ENCODE measurements at places on chromosomes 1 and 21.

- no peak for DNase-seq
These were observed 70.0 kb downstream of the FAAP20 start for GRCh38 chr1:2124446-2125198.

- DNase-seq = peak; percentile 59
These were observed 81.4 kb upstream of the WLS start for GRCh38 chr1:68313735-68314134.

- no peak for DNase-seq
These were observed 44.6 kb upstream of the MYBPHL start for GRCh38 chr1:109351457-109351856.

DNA sequence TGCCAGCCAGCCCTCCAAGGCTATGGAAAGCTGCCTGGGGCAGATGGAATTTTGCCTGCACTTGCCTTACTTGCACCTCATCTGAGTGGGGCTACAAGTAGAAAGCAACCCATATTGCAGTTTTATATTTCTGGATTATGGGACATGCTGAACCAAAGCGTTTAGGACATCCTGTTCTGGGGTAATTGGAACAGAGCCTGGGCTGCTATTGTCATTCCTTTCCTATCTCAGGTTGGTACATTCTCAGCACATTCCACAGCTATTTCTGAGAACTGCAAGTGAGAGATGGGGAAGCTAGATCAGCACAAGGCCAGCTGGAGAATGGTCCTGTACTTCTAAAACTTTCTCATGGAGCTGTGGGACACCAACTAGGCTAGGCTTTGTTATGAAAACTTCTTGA, 713.8 kb downstream of the KCNT2 start:
- DNase-seq = no peak

GRCh38 chr21:46424621-46425020, 34.1 kb upstream of the DIP2A start:
- DNase-seq = no peak

- no peak for DNase-seq
These were observed 307.3 kb downstream of the BRINP3 start for GRCh38 chr1:190170321-190170720.

DNA sequence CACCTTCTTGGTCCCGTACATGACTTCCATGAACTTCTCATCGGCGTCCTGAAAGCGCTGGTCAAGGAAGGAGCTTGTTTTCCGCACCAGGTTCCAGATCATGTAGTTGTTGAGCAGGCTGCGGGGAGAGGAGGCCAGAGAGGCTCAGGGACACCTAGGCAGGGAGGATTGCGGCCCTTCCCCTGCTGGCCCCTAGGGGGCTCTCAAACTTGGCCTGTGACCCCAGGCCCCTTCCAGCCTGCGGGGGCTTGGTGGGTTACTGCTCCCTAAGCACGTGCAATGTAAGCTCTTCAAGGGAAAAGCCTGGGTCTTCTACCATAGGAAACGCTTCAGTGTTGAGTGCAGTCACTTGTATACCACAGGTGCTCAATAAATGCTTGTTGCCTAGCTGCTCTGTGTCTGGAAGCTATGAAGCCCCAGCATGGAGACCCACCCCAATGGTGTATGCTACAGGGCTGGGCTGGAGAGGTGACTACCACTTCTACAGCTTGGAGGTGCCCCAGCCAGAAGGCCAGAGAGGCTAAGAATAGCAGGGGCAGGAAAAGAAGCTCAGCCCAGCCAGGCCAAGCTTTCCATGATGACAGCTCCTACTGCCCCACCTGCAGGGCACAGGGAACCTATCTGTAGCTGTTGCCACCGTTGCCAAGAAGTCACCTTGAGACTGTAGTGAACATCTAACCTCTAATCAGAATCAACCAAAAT, 45.1 kb downstream of the ECE1 start:
- DNase-seq = no peak

GRCh38 chr1:18974005-18974404, 17.5 kb upstream of the IFFO2 start:
- DNase-seq = no peak

- no peak for DNase-seq
These were observed 163.2 kb downstream of the LRRC40 start for GRCh38 chr1:70042090-70042731.

GRCh38 chr1:42891465-42892138, 45.2 kb downstream of the ZNF691 start:
- DNase-seq = no peak

DNA sequence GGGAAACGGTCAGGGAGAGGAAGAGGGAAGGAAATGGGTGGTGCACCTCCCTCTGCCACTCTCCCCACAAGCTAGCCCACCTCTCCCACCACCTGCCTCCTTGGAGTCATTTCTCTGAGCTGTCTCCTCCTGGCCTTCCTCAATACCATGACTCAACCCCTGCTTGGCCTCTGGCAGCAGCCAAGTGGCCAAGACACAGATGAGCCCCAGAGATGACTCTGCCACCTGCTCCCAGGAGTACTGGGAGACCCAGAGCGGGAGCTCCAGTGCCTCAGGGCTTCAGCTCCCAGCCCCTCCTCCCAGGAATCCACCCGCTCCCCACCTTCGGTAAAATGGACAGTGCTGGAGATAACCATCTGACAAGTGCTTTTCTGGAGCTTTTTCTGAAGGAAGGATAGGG, 2.6 kb downstream of the S100A16 start:
- no peak for DNase-seq

GRCh38 chr1:31733389-31734219, 29.8 kb upstream of the COL16A1 start:
- no peak for DNase-seq

- DNase-seq = no peak
These were observed 11.6 kb upstream of the CD247 start for GRCh38 chr1:167529829-167530474.

DNA sequence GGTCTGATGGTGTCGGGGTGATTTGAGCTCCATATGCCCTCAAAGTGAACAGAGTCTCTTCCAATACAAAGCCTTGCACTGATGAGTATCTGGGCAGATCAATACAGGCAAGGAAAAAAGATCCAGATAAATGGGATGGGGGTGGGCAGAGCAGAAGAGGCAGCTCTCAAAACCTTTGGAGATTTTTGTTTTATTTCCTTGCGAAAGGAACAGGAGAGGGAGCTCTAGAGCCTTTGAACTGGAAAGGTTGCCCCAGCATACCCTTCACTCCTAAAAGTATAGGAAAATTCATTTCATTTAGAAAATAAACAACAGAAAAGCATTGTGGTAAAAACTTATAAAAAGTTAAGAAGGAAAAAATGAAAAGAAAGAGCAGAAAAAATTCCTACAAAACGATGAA, 31.4 kb upstream of the OLIG2 start:
- DNase-seq = no peak

- DNase-seq = no peak
These were observed 52.8 kb downstream of the EDN2 start for GRCh38 chr1:41431490-41432350.

- DNase-seq = no peak
These were observed 25.2 kb downstream of the RCAN1 start for GRCh38 chr21:34589511-34590282.

DNA sequence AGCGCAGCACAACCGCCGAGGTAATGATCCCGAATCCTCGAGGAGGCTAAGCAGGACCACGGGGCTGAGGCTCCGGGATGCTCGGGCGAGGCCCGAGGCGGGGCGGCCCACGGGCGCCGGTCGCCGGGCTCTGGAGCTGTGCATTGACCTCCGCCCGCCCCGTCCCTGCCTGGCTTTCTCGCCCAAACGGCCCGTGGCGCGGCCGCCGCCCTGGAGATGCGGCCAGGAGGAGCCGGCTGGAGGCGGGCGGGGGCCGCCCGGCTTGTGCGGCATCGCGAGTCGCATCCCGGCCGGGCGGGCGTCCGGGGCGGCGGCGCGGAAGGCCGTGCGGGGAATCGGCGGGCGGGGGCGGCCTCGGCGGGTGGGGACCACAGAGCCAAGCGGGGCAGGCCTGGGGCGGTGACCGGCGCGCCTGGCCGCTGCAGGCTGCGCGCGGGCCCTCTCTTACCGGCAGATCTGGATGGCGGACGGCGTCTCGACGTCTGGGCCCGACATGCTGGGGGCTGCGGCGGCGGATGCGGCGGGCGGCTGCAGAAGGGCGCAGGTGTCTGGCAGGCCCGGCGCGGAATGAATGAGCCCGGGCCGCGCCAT, 663 bp downstream of the ACOT7 start:
- DNase-seq = no peak

GRCh38 chr1:226664413-226665101, 74.5 kb downstream of the ITPKB start:
- DNase-seq = no peak

GRCh38 chr1:100145116-100145515, 12.2 kb downstream of the TRMT13 start:
- no peak for DNase-seq

- no peak for DNase-seq
These were observed 222.8 kb downstream of the PTPRC start for GRCh38 chr1:198861636-198862035.

- DNase-seq = no peak
These were observed 72.2 kb upstream of the HMCN1 start for GRCh38 chr1:185661971-185662370.

DNA sequence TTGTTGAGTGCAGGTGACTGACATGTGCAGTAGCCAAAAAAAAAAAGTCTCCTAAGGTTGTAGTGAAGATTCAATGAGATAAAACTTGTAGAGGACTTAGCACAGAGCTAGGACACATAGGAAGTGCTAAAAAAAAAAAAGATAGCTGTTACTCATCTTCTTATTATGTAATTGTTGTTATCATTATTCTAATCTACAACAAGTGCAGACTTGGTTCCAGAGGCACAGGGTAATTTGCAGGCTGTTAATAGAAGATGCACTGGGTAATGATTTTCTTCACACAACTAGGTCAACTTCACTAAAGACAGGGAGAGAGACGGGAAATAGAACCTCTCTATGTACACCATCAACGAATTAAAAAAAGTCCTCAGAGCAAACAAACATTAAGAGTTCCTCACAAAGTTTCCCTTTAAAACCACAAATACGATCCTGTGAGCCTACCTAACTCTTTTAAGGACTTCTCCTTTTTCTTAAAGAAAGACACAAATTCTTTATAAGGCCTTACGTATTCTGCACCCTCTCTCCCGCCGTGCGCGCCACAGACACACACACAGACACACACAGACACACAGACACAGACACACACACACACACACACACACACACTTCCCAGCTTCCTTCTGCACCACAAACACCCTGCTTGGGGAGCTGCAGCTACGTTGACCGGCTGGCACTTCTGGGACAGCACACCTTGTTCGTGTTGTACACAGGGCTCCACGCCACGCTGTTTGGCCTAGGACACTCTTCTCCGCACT, 49.8 kb upstream of the GADD45A start:
- no peak for DNase-seq

DNA sequence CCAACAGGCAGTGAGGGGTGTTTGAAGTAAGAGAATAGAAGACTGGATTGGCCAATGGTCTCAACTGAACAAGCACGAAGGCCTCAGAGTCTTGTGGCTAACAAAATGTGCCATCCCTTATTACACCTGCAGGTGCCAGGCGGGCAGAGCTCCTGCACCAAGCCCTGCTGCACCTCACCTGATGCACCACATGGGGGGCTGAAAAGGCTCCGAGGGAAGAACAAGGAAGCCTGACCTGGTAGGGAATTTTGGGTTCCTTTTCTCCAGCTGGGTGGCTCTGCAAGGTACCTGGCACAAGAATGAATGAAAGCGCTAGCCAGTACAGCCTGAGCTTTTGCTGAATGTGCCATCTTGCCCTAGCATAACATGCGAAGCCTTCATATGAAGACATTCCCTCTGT, 9.7 kb downstream of the HSD3B1 start:
- DNase-seq = no peak

DNA sequence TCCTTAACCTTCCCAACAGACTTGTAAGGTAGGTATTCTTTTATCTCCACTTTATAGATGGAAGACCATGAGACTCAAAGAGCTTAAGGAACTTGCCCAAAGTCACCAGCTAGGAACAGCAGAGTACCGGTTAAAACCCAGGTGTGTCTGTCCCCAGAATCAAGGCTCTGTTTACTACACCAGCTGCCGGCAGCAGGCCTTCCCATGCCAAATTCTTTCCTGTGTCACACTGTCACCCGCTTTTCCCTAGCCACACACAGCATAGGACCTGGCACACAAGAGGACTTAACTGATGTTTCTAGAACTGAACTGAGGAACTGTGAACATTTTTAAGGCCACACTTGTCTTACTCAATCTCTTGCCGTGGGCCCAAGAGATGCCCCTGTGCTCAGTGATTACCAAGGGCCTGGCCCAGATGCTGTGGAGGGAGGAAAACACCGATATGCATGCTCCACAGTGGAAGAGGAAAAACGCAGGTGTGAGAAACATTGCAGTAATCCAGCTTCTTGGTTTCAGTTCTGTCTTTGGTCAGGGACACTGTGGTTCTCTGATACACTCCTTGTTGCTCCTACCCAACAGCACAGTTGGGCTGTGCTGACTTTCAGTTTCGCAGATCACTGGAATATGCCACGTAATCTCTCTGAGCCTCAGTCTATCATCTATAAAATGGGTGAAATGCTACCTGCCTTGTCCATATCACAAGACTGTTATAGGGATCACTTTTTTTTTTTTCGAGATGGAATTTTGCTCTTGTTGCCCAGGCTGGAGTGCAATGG, 13.9 kb upstream of the LY9 start:
- DNase-seq = no peak

- DNase-seq = no peak
These were observed 7.0 kb upstream of the SMCP start for GRCh38 chr1:152870831-152871730.

DNA sequence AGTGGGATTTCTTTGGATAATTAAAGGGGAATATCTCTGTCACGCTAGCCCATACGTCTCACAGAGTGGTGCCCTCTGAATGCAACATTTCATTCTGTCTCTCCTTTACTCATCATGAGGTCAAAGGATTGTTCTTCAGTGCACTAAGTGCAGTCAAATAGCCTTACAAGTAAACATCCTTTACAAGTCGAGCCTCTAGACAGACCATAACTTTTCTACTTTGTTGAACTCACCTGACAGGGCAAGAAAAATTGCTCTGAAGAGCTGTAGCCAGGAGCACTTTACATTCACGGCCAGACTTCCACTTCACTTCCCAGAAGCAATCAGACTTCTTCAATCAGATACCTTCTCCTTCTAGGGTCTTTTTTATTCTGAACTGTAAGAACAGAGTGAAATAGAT, 768.0 kb upstream of the TMPRSS15 start:
- no peak for DNase-seq

DNA sequence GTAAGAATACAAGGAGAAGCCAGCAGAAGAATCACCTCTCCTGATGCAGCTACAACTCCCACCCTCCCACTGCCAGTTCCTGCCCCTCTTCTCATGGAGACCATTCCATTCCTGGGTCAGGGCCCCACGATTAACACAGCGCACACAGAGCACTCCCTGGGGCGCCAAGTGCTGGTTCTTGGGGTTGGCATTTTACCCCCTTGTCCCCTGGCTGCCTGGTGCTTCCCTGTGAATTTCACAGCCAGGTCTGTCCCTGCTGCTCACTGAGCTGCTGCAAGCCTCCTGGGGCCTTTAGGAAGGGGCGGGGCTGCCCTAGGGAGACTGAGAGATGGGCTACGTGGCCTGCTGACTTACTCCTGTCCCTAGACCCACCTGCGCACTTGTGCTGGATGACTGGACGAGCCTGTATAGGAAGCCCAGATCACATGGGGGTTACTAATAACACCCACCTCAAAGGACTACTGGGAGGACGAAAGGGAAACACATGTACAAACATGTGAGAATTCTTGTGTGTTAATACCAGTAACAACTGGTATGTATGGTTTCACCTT, 4.8 kb downstream of the ZNF672 start:
- no peak for DNase-seq

GRCh38 chr21:33495743-33496142, 4.2 kb upstream of the DNAJC28 start:
- no peak for DNase-seq

- no peak for DNase-seq
These were observed 72.6 kb upstream of the ARHGAP29 start for GRCh38 chr1:94309829-94310569.

- no peak for DNase-seq
These were observed 21.6 kb downstream of the RAB3GAP2 start for GRCh38 chr1:220250681-220251080.

Measured in NCI-H2227 treated with DMSO at 0.1 percent for 48 hours (cell line).